Astrocyte of the hippocampus (primary cell): ENCODE measurements at places on chromosomes 11 and 22.

DNA sequence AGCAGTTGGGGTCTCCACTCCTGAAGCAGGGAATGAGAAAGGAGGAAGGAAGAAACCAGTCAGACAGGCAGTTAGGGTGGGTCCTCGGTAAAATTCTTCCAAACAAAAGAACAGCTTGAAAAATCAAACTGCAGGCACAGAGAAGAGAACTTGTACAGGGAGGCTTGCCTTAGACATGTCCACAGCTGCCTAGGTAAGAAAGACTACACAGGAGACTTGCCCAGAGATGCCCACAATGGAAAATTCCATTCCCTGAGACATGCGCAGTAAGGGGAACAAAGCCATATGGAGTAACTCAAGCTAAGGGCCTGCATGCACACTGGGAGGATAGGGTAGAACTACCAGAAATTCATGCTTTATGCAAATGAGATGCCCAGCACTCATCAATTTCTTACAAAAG lies 9.8 kb downstream of the KCNJ11 start:
- DNase-seq = no peak

- DNase-seq = no peak
These were observed 90.9 kb downstream of the NAV2 start for GRCh38 chr11:19803506-19803998.

GRCh38 chr11:8484251-8484650 lies 109.8 kb downstream of the STK33 start:
- no peak for DNase-seq

DNA sequence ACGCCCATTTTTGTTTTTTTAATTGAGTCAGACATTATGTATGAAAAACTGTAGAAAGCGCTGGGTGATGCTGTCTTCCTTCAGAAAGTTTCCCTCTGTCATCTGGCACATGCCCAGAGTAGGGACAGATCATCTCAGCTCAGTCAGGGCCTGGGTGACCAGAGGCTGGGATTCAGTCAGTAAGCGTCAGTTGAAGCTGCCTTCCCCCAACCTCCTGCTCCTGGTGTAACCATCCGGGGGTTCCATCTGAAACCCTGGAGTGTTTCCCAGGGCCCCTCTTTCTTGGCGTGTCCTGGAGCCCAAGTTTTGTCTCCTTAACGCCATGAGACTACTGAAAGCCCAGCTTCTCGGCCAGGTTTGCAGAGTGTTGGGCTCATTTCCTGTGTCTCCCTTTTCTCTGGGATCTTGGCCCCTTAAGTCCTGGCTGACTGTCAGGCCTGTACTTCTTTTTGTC lies 10.7 kb downstream of the PPFIA1 start:
- DNase-seq = peak; percentile 60

DNA sequence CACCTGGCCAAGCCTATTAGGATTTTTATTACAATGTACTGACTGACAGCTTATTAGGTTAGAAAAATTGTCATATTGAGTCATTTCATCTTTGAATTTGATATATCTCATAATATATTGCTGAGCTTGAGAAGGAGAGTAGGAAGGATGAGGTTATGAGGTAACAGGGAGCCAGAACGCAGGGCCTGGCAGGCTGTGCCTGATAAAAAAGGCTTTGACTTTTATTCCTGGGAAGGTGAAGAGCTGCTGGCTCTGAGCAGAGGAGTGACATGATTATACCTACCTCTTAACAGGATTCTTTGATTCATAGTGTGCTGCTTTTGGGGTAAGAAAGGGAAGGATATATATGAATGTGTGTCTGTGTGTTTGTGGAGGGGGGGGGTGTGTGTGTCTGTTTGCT lies 70.9 kb downstream of the SFI1 start:
- DNase-seq = no peak

- DNase-seq = peak; percentile 19
These were observed 43.4 kb downstream of the CPT1A start for GRCh38 chr11:68798221-68798813.

GRCh38 chr11:88909500-88909899 lies 156.3 kb downstream of the GRM5 start:
- no peak for DNase-seq

DNA sequence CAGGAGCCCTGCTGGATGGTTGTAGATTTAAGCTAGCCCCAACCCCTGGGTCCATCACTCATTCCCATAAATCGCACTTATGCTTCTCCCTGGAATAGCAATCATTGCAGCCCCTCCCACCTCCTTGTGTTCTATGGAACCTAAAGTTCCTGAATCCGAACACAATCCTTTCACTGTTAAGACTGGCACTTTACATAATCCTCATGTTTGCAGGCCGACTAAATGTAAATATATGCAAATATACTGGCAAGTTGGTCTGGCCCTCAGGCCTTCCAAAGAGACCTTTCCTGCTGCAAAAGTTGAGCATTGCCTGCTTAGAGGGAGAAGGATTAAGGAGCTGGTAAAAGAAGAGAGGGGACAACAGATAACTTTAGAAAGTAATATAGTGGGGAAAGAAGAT lies 892.9 kb downstream of the OPCML start:
- no peak for DNase-seq
